Right kidney (tissue), 9 donors: ENCODE measurements at places on chromosomes 13 and 19.

GRCh38 chr19:16889366-16889882 lies 625 bp downstream of the F2RL3 start:
- no peak for DNase-seq

DNA sequence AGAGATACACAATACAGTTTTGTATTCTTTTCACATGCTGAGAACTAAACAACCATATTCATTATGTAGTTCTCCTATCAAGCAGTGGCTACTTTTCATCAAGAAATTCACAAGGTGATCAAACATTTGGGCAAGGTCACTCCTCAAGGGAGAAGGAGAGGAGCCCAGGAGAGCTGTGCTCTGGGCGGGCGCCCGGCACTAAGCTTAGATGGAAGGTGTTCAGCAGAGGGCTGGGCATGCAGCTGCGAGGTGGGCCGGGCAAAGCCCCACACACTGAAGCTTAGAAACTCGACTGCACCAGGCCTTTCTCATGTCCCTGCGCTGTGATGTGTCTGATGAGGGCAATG lies 30.4 kb upstream of the SPACA7 start:
- DNase-seq: peak; percentile 15

- DNase-seq: peak; percentile 68
Measured at GRCh38 chr19:46745521-46746280, at the start of gene FKRP. FKRP (plus strand) TSS chr19:46746057; CDS start chr19:46755451, 9,394 bp downstream.

DNA sequence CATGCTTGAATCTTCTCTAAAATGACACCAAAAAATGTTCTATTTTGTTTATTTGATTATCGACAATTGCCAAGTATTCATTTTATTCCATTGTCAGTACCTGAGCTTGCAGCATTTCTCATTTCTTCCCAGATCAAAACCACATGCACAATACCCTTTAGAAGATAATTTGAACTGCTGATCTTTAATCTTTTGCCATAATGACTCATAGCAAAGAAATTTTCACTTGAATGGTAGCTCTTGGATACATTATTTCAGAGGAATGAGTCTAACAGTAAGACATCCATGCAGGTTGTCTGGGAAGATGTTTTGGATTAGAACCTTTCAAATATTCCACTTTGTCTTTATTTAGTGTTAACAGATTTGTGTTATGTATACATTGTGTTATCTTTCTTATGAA lies 42.0 kb upstream of the RXFP2 start:
- DNase-seq: no peak

GRCh38 chr13:61935710-61936109 lies 520.1 kb upstream of the PCDH20 start:
- no peak for DNase-seq

- no peak for DNase-seq
Measured at GRCh38 chr19:17441241-17442021, 7.0 kb downstream of the TMEM221 start.

DNA sequence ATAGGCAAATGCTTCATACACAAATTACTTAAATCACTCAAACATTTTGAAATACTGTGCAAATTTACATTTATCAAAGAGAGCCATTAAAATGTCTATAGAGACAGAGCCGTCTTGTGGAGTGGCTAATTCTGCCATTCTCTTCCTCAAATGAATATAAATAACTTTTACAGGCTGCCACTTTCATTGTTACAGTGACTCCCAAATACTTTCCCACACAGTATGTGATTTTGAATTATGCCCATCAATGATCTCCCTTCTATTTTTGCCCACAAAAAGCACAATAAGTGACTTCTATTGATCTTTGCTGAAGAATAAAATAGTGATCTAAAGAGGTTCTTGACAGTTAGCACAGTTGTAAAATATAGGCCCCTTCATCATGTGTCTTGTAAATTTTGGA lies 1244.9 kb downstream of the PCDH17 start:
- DNase-seq: no peak

- DNase-seq: no peak
Measured at GRCh38 chr13:112715715-112716460, 26.1 kb downstream of the ATP11A start.

GRCh38 chr19:42066075-42066754 lies 3.8 kb downstream of the GRIK5 start:
- no peak for DNase-seq

GRCh38 chr13:67228916-67229315 lies 1.2 kb downstream of the PCDH9 start:
- peak; percentile 22 for DNase-seq

GRCh38 chr13:96381681-96382080 lies 291.8 kb downstream of the HS6ST3 start:
- DNase-seq: no peak

GRCh38 chr13:44244288-44244687 lies 129.3 kb upstream of the SERP2 start:
- no peak for DNase-seq

DNA sequence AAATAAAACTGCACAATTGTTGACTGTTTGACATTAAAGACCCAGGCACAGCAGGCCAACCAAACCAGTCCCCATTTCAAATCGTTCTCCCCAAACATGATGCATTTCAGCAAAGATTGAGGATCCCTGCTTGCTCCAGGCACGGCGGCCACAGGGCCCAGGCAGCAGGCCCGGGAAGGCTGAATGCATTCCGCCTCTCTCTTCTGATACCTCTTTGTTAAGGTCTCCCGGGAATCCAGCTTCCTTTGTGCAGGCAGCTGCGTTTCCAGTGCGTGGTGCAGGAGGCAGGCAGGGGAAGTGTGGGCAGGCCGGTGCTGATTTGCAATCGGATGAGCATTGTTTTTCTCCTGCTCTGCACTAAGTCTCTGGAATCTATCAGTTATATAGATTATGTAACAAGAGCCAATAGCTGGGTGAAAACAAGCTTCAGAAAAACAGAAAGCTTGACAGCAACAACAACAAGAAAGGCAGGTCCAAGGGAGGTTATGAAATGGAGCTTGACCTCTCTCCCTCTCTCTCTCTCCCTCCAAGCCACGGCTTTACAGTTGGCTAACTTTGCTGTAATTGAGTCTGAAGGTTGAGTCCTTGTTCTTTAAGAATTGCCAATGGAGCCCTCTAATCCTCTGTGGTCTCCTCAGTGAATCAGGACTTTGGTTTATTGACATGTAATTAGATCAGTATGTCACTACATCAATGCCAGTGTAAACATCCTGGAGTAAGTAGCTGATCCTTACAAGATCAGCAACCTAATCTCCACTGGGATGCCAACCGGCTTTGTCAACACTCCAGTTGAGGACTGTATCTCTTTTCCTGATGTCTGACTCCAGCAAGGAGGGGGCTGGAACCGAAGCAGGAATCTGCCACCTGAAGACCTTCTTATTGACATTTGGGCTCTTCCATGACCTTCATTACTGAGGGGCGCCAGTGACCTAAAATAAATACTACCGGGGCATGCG lies 338.0 kb downstream of the TEX29 start:
- peak; percentile 45 for DNase-seq

- no peak for DNase-seq
Measured at GRCh38 chr13:30113551-30113950, 193.8 kb downstream of the KATNAL1 start.

DNA sequence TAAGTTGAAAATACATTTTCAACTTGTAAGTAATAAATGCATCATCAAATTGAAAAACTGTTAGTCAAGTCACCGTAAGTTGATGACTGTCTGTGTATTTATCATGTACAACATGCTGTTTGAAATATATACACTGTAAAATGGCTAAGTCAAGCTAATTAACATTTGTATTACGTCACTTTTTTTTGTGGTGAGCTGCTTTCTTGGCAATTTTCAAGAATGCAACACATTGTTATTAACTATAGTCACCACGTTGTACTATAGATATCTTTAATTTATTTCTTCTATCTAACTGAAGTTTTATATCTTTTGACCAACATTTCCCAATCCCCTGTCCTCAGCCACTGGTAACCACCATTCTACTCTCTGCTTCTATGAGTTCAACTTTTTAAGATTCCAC lies 57.0 kb downstream of the RBM26 start:
- no peak for DNase-seq

GRCh38 chr13:98476106-98476505 lies 100.8 kb downstream of the STK24 start:
- DNase-seq: no peak

- DNase-seq: peak; percentile 13
Measured at GRCh38 chr19:55005684-55006488, 32.2 kb downstream of the GP6 start.

GRCh38 chr13:37681281-37682032 lies 82.9 kb upstream of the POSTN start:
- peak; percentile 11 for DNase-seq

DNA sequence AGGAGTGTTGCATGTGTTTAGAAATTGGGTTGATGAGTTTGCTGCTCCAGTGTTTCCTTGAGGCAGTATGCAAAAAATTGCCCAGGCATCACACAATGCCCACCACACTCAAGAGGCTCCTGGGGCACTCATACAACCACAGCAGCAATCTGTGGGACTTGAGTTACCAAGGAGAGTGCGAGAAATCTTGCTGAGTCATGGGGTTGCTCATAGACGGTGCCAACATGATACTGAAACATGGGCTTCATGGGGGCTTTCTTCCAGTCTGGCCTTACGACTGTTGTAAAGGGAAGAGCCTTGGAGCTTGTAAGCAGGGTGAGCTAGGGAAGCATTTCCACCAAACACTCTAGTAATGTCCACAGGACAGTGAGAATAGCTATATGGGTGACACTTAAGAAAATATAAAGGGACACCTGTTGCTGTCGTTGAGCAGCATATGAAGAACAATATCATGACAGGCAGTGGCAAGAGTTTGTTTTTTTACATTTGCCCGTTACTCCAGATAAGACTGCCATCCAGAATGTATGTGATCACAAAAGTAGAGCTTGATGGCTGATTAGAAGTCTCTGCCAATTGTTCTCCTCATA lies 1237.4 kb downstream of the UQCRFS1 start:
- DNase-seq: no peak

DNA sequence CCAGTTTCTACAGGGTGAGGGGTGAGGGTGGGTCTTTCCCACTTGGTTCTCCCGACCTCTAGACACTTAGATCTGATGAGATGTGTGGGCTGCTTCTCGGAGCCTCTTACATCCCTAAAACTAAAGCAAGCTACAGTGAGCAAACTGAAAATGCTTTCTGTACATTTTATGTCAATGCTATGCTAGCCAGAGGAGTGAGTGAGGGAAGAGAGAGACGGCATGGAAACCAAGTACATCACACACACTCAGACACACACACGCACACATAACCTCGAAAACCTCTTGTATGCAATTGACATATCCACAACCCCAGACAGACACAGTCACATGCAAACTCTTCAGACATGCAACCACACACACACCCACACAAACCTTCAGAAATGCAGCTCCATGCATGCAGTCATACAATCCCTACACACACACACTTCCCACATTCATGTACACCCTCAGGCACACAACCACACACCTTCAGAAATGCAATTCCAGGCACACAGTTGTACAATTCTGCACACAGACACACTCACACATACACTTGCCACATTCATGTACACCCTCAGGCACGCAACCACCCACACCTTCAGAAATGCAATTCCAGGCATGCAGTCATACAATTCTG lies 1.4 kb downstream of the SLC1A6 start:
- no peak for DNase-seq

GRCh38 chr19:38725469-38726283 lies 18.6 kb downstream of the CAPN12 start:
- DNase-seq: no peak

GRCh38 chr13:111011899-111012298 lies 97.0 kb upstream of the ANKRD10 start:
- no peak for DNase-seq

- no peak for DNase-seq
Measured at GRCh38 chr13:49679246-49679645, 12.0 kb downstream of the EBPL start.

- peak; percentile 24 for DNase-seq
Measured at GRCh38 chr13:112510002-112510780, 77.8 kb downstream of the TUBGCP3 start.

GRCh38 chr13:110268576-110269185 lies 38.3 kb downstream of the COL4A1 start:
- DNase-seq: no peak

DNA sequence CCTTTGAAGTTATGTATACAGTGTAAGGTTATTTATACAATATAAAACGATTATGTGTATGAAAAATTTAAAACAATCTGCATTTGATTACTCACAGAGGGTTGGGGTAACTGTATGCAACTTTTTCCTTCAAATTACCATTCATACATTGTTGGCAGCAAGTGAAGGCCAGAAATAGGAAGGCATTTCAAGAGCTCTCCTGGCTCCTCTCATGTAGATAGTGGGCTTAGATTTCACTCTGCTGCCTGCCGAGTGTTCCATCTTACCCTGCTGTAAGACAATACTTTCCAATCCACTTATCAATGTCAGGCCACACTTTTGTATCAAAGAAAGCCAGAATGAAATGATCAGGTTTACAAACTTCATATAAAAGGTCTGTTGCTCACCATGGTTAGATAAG lies 245.2 kb downstream of the DNAJC15 start:
- DNase-seq: no peak

DNA sequence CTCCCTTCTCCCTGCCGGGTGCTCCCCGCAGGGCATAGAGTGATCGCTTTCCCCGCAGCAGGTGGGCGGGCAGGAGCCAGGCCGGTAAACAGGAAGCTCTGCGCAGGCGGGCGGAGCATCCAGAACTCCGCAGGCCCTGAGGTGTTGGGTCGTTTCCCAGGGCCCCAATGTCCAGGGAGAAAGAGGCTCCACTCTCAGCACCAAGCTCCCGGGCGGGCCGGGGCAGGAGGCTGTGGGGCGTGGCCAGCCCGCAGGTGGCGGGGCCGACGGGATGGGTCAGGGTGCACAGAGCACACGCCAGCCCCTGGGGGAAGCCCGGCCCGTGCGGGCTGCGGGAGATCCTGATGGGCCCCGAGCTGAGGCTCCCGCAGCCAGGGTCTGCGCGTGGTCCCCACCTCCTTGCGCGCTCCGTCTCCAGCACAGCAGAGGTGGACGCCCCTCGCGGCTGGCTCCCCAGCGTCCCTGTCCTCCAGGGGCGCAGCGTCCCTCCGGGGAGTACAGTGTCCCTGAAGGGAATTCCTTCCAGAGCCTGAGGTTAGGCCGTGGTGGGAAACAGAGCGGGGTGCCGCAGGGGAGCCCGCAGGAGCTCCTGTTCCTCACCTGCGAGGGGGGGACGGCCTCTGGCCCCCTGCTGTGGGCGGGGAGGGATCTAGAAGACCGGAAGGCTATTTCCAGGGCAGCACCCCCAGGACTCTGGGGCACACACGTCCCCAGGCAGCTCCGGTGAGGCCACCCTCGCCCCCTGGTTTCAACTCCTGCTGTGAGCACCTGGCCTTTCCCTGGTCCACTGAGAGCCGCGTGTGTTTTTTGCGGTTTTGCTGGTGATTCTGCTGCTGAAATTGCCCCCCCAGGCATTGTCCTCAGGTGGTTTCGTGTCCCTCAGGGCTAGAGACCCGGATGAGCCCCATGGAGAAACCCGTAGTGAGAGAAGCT lies 12.2 kb downstream of the PIP5K1C start:
- DNase-seq: peak; percentile 58

GRCh38 chr13:113537909-113538688 lies 46.5 kb upstream of the TFDP1 start:
- no peak for DNase-seq

DNA sequence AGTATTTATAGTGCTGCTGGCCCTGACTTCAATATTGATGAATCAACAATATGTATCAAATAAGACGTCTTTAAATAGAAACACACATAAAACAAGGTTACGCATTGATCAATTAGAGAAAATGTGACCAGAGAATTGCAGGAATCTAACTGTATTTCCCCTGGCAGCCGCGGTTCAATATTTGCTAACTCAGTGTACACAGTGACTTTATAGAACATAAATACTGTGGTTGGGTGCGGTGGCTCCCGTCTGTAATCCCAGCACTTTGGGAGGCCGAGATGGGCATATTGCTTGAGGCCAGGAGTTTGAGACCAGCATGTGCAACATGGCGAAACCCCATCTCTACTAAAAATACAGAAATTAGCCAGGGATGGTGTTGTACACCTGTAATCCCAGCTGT lies 22.8 kb upstream of the UPF3A start:
- DNase-seq: no peak

GRCh38 chr19:5358173-5358800 lies 17.7 kb upstream of the PTPRS start:
- DNase-seq: no peak
